SJSA1 (cell line): ENCODE measurements at places on chromosomes 1 and 21. TPM values are rescaled to one million over a fixed set of nuclear protein-coding genes. Genes with fewer than 3 reads are reported as not detected.
A peak's percentile ranks its signal among the peaks of the same experiment; 100 is the strongest.

- no peak overlapping the region for H3K27ac ChIP-seq
- peak; percentile 66 for DNase-seq
- H3K4me3 ChIP-seq: no peak overlapping the region
- no peaks in the 10 kb centered on the region for H3K36me3 ChIP-seq
These were observed 72.9 kb downstream of the RPS6KA1 start for GRCh38 chr1:26602378-26602959.

DNA sequence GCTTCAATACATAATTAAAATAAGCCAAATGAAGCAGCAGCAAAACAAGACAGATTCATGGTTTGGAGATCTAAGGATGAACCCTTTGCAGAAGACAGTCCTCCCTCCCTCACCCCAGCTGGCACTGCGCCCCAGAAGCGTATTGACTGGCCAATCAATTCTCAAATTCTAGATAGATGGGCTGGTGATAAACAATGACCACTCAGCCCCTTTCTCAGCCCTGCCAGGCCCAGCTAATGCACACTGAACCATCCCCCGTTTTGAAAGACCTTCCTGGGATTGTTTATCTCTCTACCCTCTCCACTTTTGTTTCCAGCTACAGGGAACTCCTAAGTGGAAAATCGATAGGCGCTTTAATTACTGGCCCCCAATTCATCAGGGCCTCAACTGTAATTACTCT lies 29.0 kb downstream of the TNR start:
- H3K27ac ChIP-seq: no peak overlapping the region
- no peak overlapping the region for H3K4me3 ChIP-seq
- H3K4me1 ChIP-seq: no peaks in the 10 kb centered on the region

Gene CTSK
- total RNA-seq: 44.6 and 46.2 TPM in 2 replicates

Gene BRDT
- not detected in 2 replicates for total RNA-seq

DNA sequence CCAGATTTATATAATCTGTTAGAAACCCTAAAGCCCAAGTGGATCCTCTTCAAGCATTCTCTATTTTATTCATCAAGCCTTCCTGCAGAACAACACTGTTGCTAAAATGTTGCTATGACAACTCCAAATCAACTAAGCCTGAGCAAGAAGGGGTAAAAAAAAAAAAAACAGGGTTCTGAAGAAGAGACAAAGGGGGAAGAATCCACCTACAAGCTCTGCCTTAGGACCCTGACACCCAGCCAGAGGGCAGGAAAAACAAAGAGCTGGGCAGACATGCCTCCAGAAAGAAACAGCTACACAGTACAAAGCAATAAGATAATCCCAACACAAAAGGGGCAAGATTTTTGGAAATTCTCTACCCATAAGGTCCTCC lies 1.3 kb downstream of the USF1 start:
- peaks cover 6% of the 10 kb centered on the region for H3K4me1 ChIP-seq
- peak overlapping the region; percentile 63 for H3K4me3 ChIP-seq
- no peaks in the 10 kb centered on the region for H3K27me3 ChIP-seq
- H3K27ac ChIP-seq: peak overlapping the region; percentile 93
- H3K36me3 ChIP-seq: peaks cover 46% of the 10 kb centered on the region

GRCh38 chr1:9670085-9670484 lies 18.6 kb downstream of the PIK3CD start:
- H3K27ac ChIP-seq: no peak overlapping the region
- H3K4me1 ChIP-seq: peaks cover 10% of the 10 kb centered on the region
- H3K36me3 ChIP-seq: no peaks in the 10 kb centered on the region

Gene ATP6V0B
- total RNA-seq: 154 and 235 TPM in 2 replicates

- no peaks in the 10 kb centered on the region for H3K4me1 ChIP-seq
- no peak overlapping the region for H3K4me3 ChIP-seq
- no peaks in the 10 kb centered on the region for H3K36me3 ChIP-seq
- H3K27me3 ChIP-seq: no peaks in the 10 kb centered on the region
- no peak for DNase-seq
These were observed 466.1 kb downstream of the BRINP3 start for GRCh38 chr1:190011585-190011984.

Gene OR2L13
- not detected in 2 replicates for total RNA-seq

Gene FMO2
- total RNA-seq: not detected in 2 replicates

- no peak for DNase-seq
- no peaks in the 10 kb centered on the region for H3K27me3 ChIP-seq
- no peaks in the 10 kb centered on the region for H3K36me3 ChIP-seq
- H3K27ac ChIP-seq: peak overlapping the region; percentile 46
- H3K4me1 ChIP-seq: peaks cover 5% of the 10 kb centered on the region; the same call in 1 of the 2 replicates
These were observed 719 bp downstream of the EYA3 start for GRCh38 chr1:28087614-28088167.

GRCh38 chr1:238465449-238465848 lies 574.7 kb upstream of the ZP4 start:
- peak; percentile 34 for DNase-seq
- no peaks in the 10 kb centered on the region for H3K36me3 ChIP-seq
- H3K27ac ChIP-seq: no peak overlapping the region

DNA sequence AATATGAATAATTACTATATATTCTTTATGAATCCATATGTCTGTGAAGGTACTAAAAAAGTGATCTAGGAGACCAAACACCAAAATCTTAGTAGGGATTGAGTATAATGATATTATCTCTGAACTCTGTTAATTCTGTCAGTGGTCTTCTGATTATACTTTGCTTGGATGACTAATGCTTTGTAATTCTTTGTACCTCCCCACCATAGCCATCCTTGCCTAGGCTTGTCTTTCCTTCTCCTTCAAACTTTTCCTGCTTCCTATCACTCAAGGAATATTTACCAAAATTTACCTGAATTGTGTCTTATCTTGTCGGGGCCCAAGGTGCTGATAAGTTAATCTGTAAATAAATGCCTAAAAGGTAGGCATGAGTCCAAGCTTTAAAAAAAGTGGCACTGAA lies 845 bp upstream of the RGS5 start:
- H3K27me3 ChIP-seq: no peaks in the 10 kb centered on the region
- no peak for DNase-seq
- H3K36me3 ChIP-seq: no peaks in the 10 kb centered on the region
- H3K27ac ChIP-seq: peak overlapping the region; percentile 44
- peaks cover 13% of the 10 kb centered on the region for H3K4me1 ChIP-seq

GRCh38 chr1:58773406-58773840 lies 10.4 kb downstream of the JUN start:
- no peaks in the 10 kb centered on the region for H3K27me3 ChIP-seq
- H3K4me3 ChIP-seq: no peak overlapping the region
- no peak overlapping the region for H3K27ac ChIP-seq
- H3K36me3 ChIP-seq: no peaks in the 10 kb centered on the region
- peaks cover 14% of the 10 kb centered on the region for H3K4me1 ChIP-seq
- DNase-seq: no peak

GRCh38 chr1:69191335-69191734 lies 376.4 kb upstream of the LRRC7 start:
- DNase-seq: no peak
- no peak overlapping the region for H3K27ac ChIP-seq
- no peaks in the 10 kb centered on the region for H3K36me3 ChIP-seq
- H3K27me3 ChIP-seq: no peaks in the 10 kb centered on the region
- H3K4me1 ChIP-seq: no peaks in the 10 kb centered on the region

- no peaks in the 10 kb centered on the region for H3K4me1 ChIP-seq
- H3K27ac ChIP-seq: no peak overlapping the region
- no peak overlapping the region for H3K4me3 ChIP-seq
- DNase-seq: no peak
These were observed 75.7 kb upstream of the PKN2 start for GRCh38 chr1:88608139-88608943.

- 0 out of 2 replicates have a peak, but pooled peaks cover 3% of the 10 kb centered on the region for H3K4me1 ChIP-seq
- DNase-seq: no peak
- H3K4me3 ChIP-seq: no peak overlapping the region
- no peaks in the 10 kb centered on the region for H3K36me3 ChIP-seq
- H3K27me3 ChIP-seq: peaks cover 7% of the 10 kb centered on the region; the same call in 1 of the 2 replicates
- no peak overlapping the region for H3K27ac ChIP-seq
These were observed 16.3 kb downstream of the TAL1 start for GRCh38 chr1:47215713-47216112.

GRCh38 chr1:190908246-190908645 lies 430.6 kb upstream of the BRINP3 start:
- H3K27ac ChIP-seq: no peak overlapping the region
- no peak overlapping the region for H3K4me3 ChIP-seq
- H3K4me1 ChIP-seq: no peaks in the 10 kb centered on the region
- no peaks in the 10 kb centered on the region for H3K27me3 ChIP-seq
- no peaks in the 10 kb centered on the region for H3K36me3 ChIP-seq

- H3K4me3 ChIP-seq: no peak overlapping the region
- H3K27ac ChIP-seq: no peak overlapping the region
- H3K27me3 ChIP-seq: no peaks in the 10 kb centered on the region
- peak; percentile 21 for DNase-seq
- H3K4me1 ChIP-seq: 0 out of 2 replicates have a peak, but pooled peaks cover 3% of the 10 kb centered on the region
These were observed 24.1 kb downstream of the METTL13 start for GRCh38 chr1:171805395-171806115.

Gene DIO1
- total RNA-seq: not detected in 2 replicates

Gene TGFB2
- total RNA-seq: 3.4 and 7.4 TPM in 2 replicates

Gene IFNLR1
- 0.06 TPM in 1 of 2 replicates, not detected in the other for total RNA-seq

Gene SLC35F3
- not detected in 2 replicates for total RNA-seq
